ENCODE measurements at places on chromosomes 13 and 19. TPM values are rescaled to one million over a fixed set of nuclear protein-coding genes. Genes with fewer than 3 reads are reported as not detected.

- DNase-seq, result no peak
Observed at GRCh38 chr13:46656786-46657185, 103.8 kb downstream of the LRCH1 start.

DNA sequence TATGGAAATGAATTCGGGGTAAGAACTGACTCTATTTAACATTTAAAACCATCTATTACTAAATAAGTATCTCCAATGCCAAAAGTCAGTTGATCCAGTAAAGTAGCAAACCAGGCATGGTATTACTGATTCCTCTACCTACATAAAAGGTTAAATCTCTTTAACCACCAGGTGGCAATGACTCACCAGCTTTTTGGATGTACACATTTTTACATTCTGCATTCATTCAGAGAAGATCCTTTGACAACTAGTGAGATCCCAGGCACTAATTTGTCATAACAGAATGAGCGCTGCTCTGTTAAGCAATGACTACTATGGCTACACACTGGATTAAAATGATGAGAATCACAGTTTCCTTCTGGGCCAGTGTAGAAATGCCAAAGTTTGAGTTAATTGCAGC is 329.8 kb upstream of the GPC6 start:
- DNase-seq, result no peak

DNA sequence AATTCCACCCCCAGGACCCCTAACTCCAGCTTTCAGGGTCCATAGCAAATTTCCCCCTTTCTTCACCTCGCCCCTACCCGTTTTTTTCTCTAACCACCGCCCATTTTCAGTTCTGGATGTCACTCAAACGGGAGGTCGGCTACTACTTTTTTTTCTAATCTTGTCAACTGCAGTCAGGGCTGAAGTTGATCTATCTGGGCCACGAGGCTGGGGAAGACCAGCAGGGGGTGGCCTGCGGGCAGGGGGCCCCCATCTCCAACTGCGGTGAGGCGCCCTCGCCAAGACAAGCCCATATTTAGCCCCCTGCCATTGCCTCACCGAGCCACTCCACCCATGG is 748 bp downstream of the LHFPL6 start:
- DNase-seq, result no peak

DNA sequence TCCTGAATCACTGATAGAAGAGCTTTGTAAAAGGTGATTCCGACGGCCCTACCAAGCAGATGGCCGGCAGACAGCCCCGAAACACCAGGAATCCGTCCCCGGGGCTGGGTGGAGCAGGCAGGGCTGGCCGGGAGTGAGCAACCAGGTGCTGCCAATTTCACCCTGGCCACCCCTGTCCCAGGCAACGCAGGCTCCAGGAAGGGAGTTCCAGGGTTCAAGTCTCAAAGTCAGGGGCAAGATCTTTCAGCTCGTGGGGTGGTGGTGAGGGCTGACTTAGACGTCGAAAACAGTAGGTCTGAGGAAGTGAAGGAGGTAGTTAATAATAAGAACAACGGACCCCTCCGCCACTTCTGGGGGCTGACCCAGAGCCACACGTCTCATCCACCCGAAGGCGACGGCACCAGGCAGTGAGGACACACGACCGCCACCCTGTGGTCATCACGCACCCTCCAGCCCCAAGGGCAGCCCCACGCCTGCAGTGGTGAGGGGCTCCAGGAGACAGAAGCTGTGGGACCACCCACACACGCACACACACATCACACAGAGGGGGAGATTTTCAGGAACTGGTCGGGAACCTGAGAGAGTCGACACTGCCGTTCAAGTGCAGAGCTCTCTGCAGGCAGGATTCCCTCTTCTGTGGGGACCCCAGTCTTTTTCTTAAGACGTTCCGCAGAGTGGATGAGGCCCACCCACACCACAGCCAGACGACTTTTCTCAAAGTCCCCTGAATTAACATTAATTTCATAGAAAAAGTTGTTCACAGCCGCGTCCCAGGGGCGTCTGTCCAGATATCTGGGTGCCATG is 67.2 kb downstream of the SPACA7 start:
- no peak for DNase-seq

ICAM4 gene
- 0.61 TPM for total RNA-seq

LRRC63 gene
- 2.7 TPM for total RNA-seq

KLC3 gene
- total RNA-seq, result not detected

FGF21 gene
- not detected for total RNA-seq

SF3A2 gene
- 39.9 TPM for total RNA-seq

Measured in adrenal gland (tissue), 19 donors.